ENCODE measurements at places on chromosomes 5 and 9. TPM values are rescaled to one million over a fixed set of nuclear protein-coding genes. Genes with fewer than 3 reads are reported as not detected.

FGFR4 gene
- total RNA-seq, result 58.7 TPM

- DNase-seq, result no peak
Observed at GRCh38 chr9:89811356-89811755, 206.5 kb downstream of the GADD45G start.

DNA sequence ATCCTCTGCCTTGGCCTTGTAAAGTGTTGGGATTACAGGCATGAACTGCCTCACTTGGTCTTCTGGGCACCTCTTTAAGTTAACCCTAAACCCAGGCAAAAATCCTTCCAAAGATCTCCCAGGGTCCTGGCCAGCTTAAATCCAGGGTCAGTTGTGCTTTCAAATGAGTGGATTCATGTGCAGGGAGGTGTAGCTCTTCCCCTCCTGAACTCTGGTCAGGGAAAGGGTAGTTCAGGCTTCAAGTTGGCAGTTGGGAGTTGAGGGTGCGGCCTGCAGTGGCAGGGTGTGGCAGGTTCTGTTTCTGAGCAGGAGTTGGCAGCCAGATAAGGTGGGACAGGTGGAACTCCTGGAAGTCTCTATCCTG lies 3.6 kb downstream of the HNRNPAB start:
- DNase-seq, result peak; percentile 89

BTNL9 gene
- total RNA-seq, result 5.3 TPM

DNA sequence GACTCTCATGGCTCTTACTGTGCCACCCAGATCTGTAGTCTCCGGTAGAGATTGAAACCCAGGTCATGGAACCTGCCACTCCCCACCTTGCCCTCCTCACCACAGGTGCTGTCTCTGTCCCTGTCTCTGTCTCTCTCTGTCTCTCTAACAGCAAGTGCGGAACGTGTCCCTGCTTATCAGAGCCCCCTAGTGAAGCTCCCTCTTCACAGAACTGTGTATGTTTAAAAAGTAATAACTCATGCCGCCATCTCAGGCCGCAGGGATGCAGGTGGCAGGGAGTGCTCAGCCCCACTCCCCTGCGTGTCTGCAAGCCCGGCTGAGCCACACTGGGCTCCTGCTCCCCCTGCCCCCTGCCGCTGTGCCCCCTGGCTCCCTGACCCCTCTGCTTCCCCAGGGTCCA lies 43.8 kb downstream of the UNC5A start:
- DNase-seq, result no peak

DNA sequence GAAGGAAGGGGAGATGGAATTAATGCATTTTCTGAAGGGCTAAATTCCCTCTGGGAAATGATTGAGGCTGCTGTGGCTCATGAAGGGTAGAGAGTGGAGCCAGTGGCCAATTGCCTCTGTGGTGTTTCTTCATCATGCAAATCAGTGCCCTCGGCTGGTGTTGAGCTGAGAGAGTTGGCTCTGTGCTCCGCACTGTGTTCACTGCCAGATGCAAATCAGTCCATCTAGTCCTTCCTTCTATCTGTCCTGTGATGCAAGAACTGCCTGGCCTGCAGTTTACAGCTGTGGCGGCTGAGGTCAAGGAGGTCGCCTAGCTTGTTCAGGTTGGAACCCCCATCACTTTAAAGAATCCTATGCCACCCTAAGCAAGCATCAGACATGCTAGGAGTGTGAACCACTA lies 6.0 kb downstream of the TMEM171 start:
- DNase-seq, result no peak

GRCh38 chr5:67187006-67187715 lies 9.4 kb downstream of the CD180 start:
- DNase-seq, result no peak

- DNase-seq, result no peak
Observed at GRCh38 chr5:149417711-149418368, 38.7 kb upstream of the IL17B start.

DDX4 gene
- total RNA-seq, result not detected

PALM2AKAP2 gene
- total RNA-seq, result 0.69 TPM

TOPORS gene
- 11.9 TPM for total RNA-seq

CDX1 gene
- 299 TPM for total RNA-seq

CDH18 gene
- not detected for total RNA-seq

DNA sequence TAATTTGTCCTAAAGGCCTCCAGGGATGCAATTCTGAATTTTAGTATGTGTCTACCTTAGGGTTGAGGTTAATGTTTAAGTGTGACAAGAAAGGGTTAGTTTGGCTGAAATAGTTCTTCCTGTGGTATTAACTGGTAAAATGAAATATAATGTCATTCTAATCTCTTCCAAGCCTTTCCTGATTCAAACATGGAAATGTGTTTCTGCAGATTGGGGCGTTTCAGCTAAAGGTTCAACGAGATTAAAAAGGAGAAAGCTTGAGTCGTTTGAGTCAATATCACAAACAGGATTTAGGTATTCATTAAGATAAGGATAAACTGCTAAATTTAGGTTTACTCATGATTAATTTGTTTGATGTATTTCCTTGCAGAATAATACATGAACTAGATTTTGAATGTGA lies 34.4 kb upstream of the ALDOB start:
- DNase-seq, result no peak

DNA sequence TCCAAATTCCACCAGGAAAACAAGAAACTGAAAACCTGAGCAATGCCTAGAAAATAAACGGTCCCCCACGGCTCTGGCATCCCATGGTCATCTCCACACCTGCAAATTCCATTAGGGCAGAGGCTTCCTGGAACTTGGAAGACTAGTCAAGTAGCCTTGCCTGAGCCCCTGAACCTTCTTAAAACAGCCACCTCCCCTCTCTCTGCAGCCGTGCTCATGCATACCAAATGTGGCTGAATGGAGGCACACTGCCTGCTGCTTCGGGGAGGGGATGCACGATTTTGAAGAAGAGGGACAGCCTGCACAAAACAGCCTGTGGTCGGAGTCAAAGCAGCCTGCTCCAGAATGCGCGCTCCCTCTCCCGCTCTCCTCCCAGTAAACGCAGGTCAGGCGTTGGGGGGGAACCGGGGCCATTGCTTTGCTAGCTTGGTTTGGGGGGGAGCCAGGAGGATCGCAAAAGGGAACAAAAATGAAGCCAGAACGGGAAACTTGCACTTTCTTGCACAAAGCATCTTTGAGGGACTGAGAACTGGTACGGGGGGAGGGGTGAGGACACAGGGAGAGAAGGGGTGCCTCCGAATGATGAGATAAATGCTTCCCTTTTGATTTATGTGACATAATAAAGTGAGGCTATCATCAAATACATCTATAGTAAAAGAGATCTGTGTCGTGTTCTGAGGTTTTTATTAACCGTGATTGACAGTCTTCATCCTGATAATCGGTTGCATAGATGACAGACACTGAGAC lies at the start of gene TRPM3:
Gene TRPM3 (minus strand): TSS at position 347 of the 747 bp plus-strand sequence. CDS start 267 bp downstream, at position 80.
- DNase-seq, result no peak

SLC6A18 gene
- total RNA-seq, result 0.27 TPM

- DNase-seq, result peak; percentile 42
Observed at GRCh38 chr5:133225671-133226152, 173.9 kb downstream of the HSPA4 start.

DNA sequence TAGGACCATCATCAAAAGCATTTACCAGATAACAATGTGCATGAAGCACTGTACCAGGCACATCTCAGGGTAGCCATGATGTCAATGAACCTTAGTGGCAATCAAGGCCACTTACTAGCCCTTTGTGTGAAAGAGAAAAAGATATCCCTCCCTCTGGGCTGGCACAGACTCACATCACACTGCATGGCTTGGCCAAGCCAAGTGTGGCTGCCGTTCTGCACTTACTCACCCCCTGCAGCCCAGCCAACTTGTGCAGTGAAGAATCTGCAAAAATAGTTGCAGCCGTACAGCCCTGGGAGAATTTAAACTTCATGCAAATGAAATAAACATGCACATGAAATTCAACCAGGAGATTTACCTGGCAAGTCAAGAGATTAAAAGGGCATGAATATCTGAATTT lies 333.5 kb downstream of the DEPDC1B start:
- DNase-seq, result no peak

SAXO1 gene
- total RNA-seq, result not detected

- peak; percentile 16 for DNase-seq
Observed at GRCh38 chr5:761854-762710, 22.4 kb downstream of the ZDHHC11B start.

DNA sequence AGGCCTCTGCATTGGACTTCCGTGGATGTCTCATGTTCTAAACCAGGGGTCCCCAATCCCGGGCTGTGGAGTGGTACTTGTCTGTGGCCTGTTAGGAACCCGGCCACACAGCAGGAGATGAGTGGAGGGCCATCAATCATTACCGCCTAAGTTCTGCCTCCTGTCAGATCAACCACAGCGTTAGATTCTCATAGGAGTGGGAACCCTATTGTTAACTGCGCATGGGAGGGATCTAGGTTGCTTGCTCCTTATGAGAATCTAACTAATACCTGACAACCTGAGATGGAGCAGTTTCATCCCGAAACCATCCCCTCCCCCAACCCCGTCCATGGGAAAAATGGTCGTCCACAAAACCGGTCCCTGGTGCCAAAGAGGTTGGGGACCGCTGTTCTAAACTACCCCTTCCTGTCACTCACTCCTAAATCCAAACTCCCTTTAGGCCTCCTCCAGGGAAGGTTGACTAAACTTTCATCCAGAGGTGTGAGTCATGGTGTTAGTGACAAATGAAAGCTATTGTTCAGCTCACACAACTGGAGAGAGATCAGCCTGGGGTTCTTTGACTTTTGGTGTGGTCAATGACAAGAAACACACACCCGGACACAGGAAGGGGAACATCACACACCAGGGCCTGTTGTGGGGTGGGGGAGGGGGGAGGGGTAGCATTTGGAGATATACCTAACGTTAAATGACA lies 9.5 kb downstream of the KCNV2 start:
- no peak for DNase-seq

GRCh38 chr9:91376239-91376638 lies 14.5 kb upstream of the AUH start:
- DNase-seq, result no peak

DNA sequence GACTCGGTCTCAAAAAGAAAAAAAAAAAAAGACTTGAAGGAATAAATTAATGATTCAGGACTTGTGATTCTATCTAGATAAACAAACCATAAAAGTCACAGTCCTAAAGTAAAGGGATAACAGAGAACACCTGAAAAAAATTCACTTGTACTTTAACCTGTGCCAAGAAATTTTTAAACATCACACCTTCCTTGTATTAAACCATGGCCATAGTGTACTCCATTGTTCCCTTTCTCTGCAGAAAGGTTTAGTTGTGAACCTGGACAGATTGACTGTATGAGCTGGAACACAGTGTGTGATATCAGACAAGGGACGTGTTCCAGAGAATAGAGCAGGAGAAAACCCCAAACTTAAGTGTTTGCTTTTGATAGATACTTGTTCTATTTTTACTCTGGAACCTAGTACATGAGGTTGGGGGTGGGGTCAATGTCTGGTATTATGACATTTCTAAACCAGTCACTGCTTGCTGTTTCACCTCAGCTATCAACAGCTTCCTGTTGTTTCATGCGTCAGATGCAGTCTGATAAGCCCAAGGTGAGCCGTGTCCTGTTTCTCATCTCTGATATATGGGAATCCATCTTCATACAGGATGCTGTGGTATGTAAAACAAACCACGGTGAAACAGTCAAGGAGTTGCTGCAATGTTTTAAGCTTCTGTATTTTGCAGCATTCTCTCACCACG lies 62.5 kb upstream of the ITGA1 start:
- DNase-seq, result peak; percentile 62

DNA sequence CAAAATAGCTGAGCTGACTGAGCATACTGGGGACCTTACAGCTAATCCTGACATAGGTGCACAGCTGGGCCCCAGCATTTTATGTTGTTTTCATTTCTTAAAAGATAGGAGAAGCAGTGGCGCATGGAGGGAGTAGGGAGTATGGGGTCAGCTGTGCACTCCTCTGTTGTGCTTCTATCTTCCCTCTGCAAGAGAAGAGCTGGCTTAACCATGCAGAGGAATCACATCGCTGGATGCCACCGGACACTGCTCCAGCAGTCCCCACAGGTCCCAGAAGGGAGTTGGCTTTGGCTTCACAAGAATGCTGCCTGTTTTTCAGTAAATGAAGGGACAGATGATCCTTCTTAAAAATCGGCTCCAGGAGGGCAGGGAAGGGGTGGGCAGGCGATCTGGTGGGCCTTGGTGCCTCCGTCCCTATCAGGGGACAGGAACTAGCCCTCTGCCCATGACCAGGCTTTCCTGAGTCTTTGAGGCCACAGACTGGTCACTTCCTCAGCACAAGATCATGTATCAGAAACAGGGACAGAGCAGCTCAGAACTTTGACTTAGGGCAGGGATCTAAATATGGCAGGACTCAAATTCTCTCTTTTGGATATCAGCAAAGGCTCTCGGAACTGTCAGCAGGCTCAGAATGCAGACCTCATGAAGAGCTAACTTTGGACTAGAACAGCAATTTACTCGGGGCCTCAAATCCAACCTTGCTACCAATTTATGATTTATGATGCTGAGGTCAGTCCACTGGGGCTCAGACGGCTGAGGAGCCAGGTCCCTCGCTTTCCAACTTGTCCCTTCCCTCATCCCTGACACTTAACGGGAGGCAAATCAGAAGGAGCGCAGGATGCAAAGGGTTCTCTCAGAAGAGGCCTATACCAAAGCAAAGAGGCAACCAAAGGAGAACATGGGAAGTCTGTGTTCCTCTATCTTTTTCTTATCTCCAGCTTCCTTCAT lies 47.2 kb downstream of the MARCHF3 start:
- DNase-seq, result no peak

- peak; percentile 70 for DNase-seq
Observed at GRCh38 chr5:67095346-67096171, 101.0 kb downstream of the CD180 start.

- DNase-seq, result no peak
Observed at GRCh38 chr5:62689599-62690368, 111.2 kb downstream of the LRRC70 start.

- no peak for DNase-seq
Observed at GRCh38 chr9:130565792-130566191, 13.6 kb upstream of the FUBP3 start.

DNA sequence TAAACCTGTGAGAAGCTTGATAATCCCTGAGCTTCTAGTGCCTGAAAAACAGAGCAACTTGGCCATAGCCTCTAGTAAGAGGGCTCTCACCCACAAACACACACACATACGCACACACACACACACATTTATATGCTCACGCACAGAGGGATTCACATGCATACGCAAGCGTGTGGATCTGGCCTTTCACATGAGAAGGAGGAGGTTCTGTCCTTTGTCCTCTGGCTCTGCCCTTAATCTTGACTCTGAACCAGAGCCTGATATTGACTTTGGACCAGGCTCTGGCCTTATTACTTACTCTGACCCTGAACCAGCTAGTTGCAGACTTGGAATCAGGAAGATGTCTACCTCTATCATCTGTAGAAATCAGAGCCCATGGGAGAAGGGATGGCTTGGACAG lies 10.0 kb upstream of the P4HA2 start:
- DNase-seq, result no peak

- DNase-seq, result no peak
Observed at GRCh38 chr5:143431789-143432188, 28.3 kb upstream of the NR3C1 start.

- DNase-seq, result no peak
Observed at GRCh38 chr5:67156976-67157583, 39.5 kb downstream of the CD180 start.

C9orf153 gene
- not detected for total RNA-seq

Data from colonic mucosa (tissue), 4 donors.